HepG2 (cell line): ENCODE measurements at places on chromosomes 3 and 15. TPM values are rescaled to one million over a fixed set of nuclear protein-coding genes. Genes with fewer than 3 reads are reported as not detected.

GRCh38 chr15:70424937-70425411 is 327.3 kb upstream of the TLE3 start:
- no peak overlapping the region for H3K27ac ChIP-seq
- H3K4me3 ChIP-seq: no peak overlapping the region
- DNase-seq: no peak
- no peaks in the 10 kb centered on the region for H3K36me3 ChIP-seq

GRCh38 chr15:64430000-64430735 is 30.2 kb upstream of the ZNF609 start:
- H3K27me3 ChIP-seq: no peaks in the 10 kb centered on the region
- no peak overlapping the region for H3K27ac ChIP-seq
- DNase-seq: no peak
- no peak overlapping the region for H3K4me3 ChIP-seq
- peaks cover 33% of the 10 kb centered on the region; the same call in 1 of the 3 replicates for H3K36me3 ChIP-seq
- H3K4me1 ChIP-seq: no peaks in the 10 kb centered on the region

DNA sequence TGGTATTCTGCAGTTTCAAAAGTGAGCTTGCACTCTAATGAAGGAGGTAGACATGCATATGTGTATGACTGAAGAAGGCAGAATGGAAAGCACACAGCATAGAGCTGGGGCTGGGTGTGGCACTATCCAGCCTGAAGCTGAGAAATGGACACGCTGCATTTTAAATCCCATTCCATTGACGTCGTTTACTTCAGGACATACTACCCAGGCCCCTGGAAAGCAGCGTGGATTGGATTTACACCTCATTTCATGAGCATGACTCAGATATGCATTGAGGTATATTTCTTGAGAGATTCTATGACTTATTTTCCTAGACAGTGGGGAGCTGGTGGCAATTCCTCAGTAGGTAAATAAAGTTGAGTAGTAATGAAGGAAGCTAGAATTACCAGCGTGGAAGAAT is 101.4 kb downstream of the ABI3BP start:
- no peak overlapping the region for H3K4me3 ChIP-seq
- no peak for DNase-seq
- H3K36me3 ChIP-seq: no peaks in the 10 kb centered on the region
- no peak overlapping the region for H3K27ac ChIP-seq
- no peaks in the 10 kb centered on the region for H3K4me1 ChIP-seq
- no peaks in the 10 kb centered on the region for H3K27me3 ChIP-seq

DNA sequence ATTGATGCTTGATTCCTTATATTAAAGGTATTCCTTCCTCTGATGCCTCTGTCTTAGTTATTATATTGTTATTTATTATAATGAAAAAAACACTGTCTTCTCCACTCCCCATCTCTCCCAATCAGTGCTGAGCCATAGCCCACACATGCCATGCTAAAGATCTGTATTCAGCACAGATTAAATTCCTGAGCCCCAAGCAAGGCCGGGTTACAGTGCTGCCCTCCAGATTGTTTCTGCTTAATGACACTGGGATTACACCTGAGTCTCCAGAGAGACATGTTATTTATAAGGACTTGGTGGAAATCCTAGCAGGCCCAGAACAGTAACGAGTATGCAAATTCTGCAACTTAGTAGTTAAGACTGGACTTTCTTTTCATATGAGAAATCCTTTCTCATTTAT is 305.9 kb upstream of the UMPS start:
- no peak overlapping the region for H3K27ac ChIP-seq
- no peaks in the 10 kb centered on the region for H3K36me3 ChIP-seq
- no peak overlapping the region for H3K4me3 ChIP-seq
- no peaks in the 10 kb centered on the region for H3K4me1 ChIP-seq
- DNase-seq: no peak

DNA sequence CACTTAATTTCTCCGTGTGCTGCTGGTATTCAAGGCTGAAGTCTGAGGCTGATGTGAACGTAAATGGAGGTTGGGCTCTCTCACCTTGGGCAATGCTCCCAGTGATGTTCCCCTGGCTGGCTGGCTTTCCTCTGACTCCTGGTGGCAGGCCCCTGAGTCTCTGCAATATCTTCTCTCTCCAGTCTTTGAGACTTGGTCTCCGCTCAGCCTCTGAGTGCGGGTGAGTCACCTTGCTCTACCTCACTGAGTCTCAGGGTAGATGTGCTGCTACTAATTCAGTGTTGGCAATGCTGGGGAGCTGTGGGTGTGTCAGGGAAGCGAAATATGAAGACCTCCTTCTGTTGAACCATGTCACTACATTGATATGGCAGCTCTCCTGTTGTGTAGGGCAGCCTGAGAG is 31.3 kb upstream of the TRIM59 start:
- no peak for DNase-seq
- peaks cover 6% of the 10 kb centered on the region; the same call in 1 of the 2 replicates for H3K4me1 ChIP-seq
- no peaks in the 10 kb centered on the region for H3K36me3 ChIP-seq

DNA sequence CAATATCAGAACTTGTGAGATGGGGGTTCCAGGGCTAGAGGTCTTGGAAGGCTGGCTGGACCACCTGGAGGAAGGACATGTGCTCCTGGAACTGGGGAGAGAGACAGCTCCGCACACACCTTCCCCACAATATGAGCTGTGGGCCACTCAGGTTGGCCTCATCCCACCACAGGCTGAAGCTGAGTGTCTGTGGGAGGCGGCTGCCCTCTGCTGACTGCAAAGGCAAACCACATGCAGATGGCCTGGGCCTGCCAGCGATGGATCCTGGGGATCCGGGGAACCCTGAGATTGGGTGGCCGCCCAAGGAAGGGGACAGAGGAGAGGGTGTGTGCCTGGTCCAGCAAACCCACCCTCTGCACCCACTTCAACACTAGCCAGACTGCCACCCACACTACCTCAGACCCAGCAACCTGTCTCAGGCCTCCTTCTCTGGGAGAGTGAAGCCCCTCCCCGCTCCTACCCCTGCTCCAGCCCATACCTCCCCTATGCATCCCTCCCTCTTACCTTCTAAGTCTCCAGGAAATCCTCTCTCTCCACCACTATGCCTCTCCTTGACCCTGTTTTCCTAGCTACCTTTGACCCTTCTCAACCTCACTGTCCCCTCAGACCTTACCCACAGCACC is 44.8 kb downstream of the CYP11A1 start:
- no peaks in the 10 kb centered on the region for H3K36me3 ChIP-seq
- DNase-seq: peak; percentile 41
- H3K4me3 ChIP-seq: no peak overlapping the region
- no peaks in the 10 kb centered on the region for H3K4me1 ChIP-seq
- H3K27me3 ChIP-seq: peaks cover 1% of the 10 kb centered on the region; the same call in 1 of the 3 replicates

DNA sequence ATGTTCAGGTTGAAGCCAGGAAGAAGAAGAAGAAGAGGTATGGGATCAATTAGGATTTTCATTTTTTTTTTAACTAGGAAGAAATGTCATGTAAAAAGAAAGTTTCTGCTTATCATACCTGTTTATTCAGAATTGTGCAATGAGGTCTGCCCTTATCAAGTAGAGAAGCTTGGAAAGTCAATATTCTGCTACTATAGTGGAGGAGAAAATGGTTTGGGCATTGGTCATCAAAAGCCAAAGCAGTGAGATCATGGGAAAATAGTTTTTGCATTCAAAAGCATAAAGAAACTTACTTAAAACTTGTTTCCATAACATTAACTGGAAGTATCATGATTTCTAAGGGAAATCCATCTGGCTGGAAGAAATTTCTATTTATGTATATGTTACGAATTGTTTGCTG is 1239.2 kb downstream of the NSUN3 start:
- no peaks in the 10 kb centered on the region for H3K36me3 ChIP-seq
- DNase-seq: peak; percentile 40
- no peak overlapping the region for H3K27ac ChIP-seq
- no peak overlapping the region for H3K4me3 ChIP-seq
- no peaks in the 10 kb centered on the region for H3K4me1 ChIP-seq
- H3K27me3 ChIP-seq: no peaks in the 10 kb centered on the region

GRCh38 chr3:124802702-124803101 is 72.5 kb downstream of the UMPS start:
- no peak for DNase-seq
- no peaks in the 10 kb centered on the region for H3K4me1 ChIP-seq
- no peaks in the 10 kb centered on the region for H3K27me3 ChIP-seq
- H3K4me3 ChIP-seq: no peak overlapping the region
- peaks cover 17% of the 10 kb centered on the region for H3K36me3 ChIP-seq
- H3K27ac ChIP-seq: no peak overlapping the region

GRCh38 chr3:191358929-191359328 is 28.6 kb upstream of the UTS2B start:
- no peaks in the 10 kb centered on the region for H3K27me3 ChIP-seq
- H3K36me3 ChIP-seq: peaks cover 11% of the 10 kb centered on the region
- peaks cover 41% of the 10 kb centered on the region for H3K4me1 ChIP-seq
- DNase-seq: no peak

GRCh38 chr15:69729167-69729748 is 276.6 kb downstream of the RPLP1 start:
- H3K4me3 ChIP-seq: no peak overlapping the region
- H3K4me1 ChIP-seq: no peaks in the 10 kb centered on the region
- no peaks in the 10 kb centered on the region for H3K36me3 ChIP-seq
- no peaks in the 10 kb centered on the region; the same call in 1 of the 2 replicates for H3K27me3 ChIP-seq
- DNase-seq: no peak

DNA sequence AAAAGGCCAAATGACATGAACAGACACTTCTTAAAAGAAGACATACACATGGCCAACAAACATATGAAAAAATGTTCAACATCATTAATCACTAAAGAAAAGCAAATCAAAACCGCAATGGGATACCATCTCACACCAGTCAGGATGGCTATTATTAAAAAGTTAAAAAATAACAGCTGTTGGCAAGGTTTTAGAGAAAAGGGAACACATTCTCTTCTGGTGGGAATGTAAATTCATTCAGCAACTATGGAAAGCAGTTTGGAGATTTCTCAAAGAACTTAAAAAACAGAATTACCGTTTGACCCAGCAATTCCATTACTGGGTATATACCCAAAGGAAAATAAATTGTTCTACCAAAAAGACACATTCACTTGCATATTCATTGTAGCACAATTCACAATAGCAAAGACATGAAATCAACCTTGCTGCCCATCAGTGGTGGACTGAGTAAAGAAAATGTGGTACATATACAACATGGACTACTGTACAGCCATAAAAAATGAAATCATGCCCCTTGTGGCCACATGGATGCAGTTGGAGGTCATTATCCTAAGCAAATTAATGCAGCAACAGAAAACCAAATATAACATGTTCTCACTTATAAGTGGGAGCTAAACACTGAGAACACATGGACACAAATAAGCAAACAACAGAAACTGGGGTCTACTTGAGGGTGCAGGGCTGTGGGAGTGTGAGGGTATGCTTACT is 190.7 kb upstream of the MCTP2 start:
- no peaks in the 10 kb centered on the region for H3K36me3 ChIP-seq
- no peaks in the 10 kb centered on the region for H3K27me3 ChIP-seq
- no peak overlapping the region for H3K4me3 ChIP-seq

- H3K4me3 ChIP-seq: no peak overlapping the region
- no peak overlapping the region for H3K27ac ChIP-seq
- peaks cover 10% of the 10 kb centered on the region; the same call in 1 of the 2 replicates for H3K4me1 ChIP-seq
Measured at GRCh38 chr3:118803096-118803476, 231.6 kb downstream of the IGSF11 start.

DNA sequence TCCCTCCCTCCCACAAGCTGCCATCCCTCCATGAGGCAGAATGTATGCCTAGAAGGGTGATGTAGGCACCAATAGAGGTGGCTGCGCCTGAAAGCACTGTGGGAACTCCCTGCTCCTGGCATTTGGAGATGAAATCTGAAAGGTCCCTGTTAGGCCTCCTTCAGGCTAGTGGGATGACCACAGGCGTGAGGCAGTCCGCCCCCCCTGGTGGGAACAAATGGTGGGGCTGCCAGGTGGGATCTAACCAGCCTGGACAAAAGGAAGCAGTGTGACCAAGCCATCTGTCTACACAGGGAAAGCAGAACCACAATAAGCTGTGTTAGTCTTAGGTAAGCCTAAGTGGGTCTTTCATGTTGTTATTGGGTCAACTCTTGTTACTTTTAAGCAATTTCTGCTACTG is 25.3 kb downstream of the IL5RA start:
- no peak overlapping the region for H3K27ac ChIP-seq
- H3K36me3 ChIP-seq: no peaks in the 10 kb centered on the region
- no peak for DNase-seq
- no peak overlapping the region for H3K4me3 ChIP-seq
- H3K27me3 ChIP-seq: no peaks in the 10 kb centered on the region

DNA sequence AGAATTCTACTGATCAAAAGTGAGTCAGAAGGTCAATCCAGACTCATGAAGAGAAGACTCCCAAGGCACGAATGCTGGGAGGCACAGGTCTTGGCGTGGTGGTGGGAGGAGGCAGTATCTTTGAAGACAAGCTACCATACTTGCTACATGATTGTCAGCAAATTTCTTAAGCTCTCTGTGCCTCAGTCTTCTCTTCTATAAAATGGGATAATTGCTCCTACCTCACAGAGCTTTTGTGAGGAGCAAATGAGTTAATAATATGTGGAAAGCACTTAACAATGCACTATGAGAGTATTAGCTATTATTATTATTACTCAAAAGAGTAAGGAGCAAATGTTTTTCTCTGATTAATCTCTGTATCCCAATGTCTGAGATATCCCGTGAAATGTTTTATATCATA is 36.2 kb downstream of the EHD4 start:
- H3K4me1 ChIP-seq: no peaks in the 10 kb centered on the region
- 0 out of 3 replicates have a peak, but pooled peaks cover 2% of the 10 kb centered on the region for H3K36me3 ChIP-seq
- H3K27ac ChIP-seq: no peak overlapping the region

DNA sequence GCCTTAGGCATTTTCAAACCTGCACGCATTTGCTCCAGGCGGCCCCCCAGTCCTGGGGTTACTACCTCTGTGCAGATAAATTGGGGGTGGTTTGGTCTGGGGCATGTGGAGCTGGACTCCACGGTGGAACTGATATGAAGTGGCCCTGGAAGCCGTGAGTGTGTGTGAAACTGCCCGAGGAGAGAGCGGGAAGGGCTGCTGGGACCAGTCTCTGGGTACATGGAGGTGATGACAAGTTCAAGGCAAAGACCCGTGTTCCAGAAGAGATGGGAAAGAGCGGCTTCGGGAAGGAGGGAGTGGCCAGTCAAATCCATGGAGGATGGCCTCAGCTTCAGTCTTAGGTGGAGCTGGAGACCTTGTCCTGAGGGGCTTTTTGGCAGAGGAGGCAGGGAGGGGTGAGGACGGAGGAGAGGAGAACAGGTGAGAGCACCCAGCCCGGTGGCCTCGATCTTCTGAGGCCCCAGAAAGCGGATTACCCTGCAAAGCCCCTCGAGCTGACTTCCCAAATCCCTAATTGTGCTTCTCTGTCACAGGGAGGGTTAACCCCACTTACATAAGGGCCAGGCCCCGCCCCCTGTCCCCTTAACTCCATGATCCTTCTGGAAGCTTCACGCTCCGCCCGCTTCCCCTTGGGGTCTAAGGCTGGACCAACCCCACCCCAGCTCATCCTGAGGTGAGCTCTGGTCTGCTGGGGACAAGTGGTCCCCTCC is 1.9 kb upstream of the NR2E3 start:
- DNase-seq: no peak
- H3K36me3 ChIP-seq: no peaks in the 10 kb centered on the region
- no peaks in the 10 kb centered on the region for H3K4me1 ChIP-seq
- no peak overlapping the region for H3K27ac ChIP-seq
- peaks cover 39% of the 10 kb centered on the region; the same call in 2 of the 3 replicates for H3K27me3 ChIP-seq
- no peak overlapping the region for H3K4me3 ChIP-seq

- DNase-seq: no peak
- no peak overlapping the region for H3K27ac ChIP-seq
- no peaks in the 10 kb centered on the region for H3K36me3 ChIP-seq
- no peak overlapping the region for H3K4me3 ChIP-seq
- H3K27me3 ChIP-seq: no peaks in the 10 kb centered on the region
Measured at GRCh38 chr15:82393671-82394070, 35.9 kb upstream of the GOLGA6L9 start.

ANKRD63 gene
- not detected in 2 replicates for total RNA-seq

LMAN1L gene
- total RNA-seq: not detected in 2 replicates

CTXND1 gene
- total RNA-seq: 2.1 and 2.5 TPM in 2 replicates

TYRO3 gene
- total RNA-seq: 12.4 and 24.0 TPM in 2 replicates

COL7A1 gene
- total RNA-seq: 0.55 and 2.7 TPM in 2 replicates

PRRT3 gene
- total RNA-seq: 0.29 and 0.44 TPM in 2 replicates

BCHE gene
- not detected in 2 replicates for total RNA-seq

NEK10 gene
- total RNA-seq: 14.2 and 15.0 TPM in 2 replicates

DTWD1 gene
- 18.3 and 24.5 TPM in 2 replicates for total RNA-seq

CLDN16 gene
- 0.21 and 0.24 TPM in 2 replicates for total RNA-seq

CRTC3 gene
- total RNA-seq: 6.0 and 8.4 TPM in 2 replicates
